ENCODE measurements at places on chromosomes 1 and 21. TPM values are rescaled to one million over a fixed set of nuclear protein-coding genes. Genes with fewer than 3 reads are reported as not detected.

CD52 gene
- total RNA-seq: 170 TPM

C1orf146 gene
- not detected for total RNA-seq

NFASC gene
- 11.5 TPM for total RNA-seq

RBM11 gene
- total RNA-seq: 2.0 TPM

PYGO2 gene
- total RNA-seq: 26.6 TPM

TIMM17A gene
- 56.7 TPM for total RNA-seq

KIF21B gene
- 2.0 TPM for total RNA-seq

CLCA4 gene
- total RNA-seq: not detected

DNALI1 gene
- 17.9 TPM for total RNA-seq

- H3K4me1 ChIP-seq: peaks cover 27% of the 10 kb centered on the region
- H3K27ac ChIP-seq: no peak overlapping the region
- peaks cover 52% of the 10 kb centered on the region for H3K27me3 ChIP-seq
- no peak overlapping the region for H3K4me3 ChIP-seq
These were observed 3.3 kb downstream of the NCMAP start for GRCh38 chr1:24558902-24559791.

DNA sequence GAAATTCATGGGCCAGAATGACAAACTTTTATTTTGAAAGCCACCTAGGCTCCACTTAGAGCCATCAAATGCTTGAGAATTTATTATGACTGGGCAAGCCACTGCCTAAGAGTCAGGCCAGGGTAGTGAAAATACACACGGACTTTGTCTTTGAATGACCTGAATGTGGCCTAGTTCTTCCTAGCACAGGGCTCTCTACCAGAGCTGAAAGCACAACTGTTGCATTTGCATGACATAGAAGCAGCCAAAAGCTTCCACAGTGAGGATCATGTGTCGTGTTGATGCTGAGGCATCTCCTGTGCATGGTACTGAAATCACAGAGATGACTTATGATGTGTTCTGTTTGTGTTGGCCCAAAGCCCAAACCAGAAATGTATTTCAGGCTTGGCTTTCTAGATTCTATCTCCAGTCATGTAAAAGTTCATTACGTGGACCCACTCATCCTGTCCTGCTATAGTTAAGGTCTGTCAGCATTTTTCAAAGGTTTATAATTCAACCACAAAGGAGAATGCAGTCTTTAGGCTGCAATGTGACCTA is 164.0 kb upstream of the UBE2U start:
- DNase-seq: no peak
- H3K36me3 ChIP-seq: no peaks in the 10 kb centered on the region
- no peak overlapping the region for H3K4me3 ChIP-seq
- peak overlapping the region; percentile 45 for H3K27ac ChIP-seq
- no peaks in the 10 kb centered on the region for H3K27me3 ChIP-seq

DNA sequence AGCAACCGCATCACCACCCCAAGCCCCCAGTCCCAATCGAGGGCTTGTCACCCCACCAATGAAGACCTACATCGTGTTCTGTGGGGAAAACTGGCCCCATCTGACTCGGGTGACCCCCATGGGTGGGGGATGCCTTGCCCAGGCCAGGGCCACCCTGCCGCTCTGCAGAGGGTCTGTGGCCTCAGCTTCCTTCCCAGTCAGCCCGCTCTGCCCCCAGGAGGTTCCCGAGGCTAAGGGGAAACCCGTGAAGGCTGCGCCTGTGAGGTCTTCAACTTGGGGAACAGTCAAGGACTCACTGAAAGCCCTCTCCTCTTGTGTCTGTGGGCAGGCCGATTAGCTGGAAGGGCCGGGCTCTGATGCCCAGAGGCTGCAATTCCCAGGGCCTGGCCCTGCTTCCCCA is 2.0 kb downstream of the SRARP start:
- H3K27ac ChIP-seq: no peak overlapping the region
- H3K36me3 ChIP-seq: no peaks in the 10 kb centered on the region
- H3K4me1 ChIP-seq: no peaks in the 10 kb centered on the region
- H3K4me3 ChIP-seq: no peak overlapping the region
- H3K27me3 ChIP-seq: no peaks in the 10 kb centered on the region

- H3K4me1 ChIP-seq: no peaks in the 10 kb centered on the region
- H3K4me3 ChIP-seq: no peak overlapping the region
- H3K27ac ChIP-seq: no peak overlapping the region
- no peaks in the 10 kb centered on the region for H3K36me3 ChIP-seq
- no peaks in the 10 kb centered on the region for H3K27me3 ChIP-seq
These were observed 777.8 kb upstream of the BRINP3 start for GRCh38 chr1:191255354-191256054.

DNA sequence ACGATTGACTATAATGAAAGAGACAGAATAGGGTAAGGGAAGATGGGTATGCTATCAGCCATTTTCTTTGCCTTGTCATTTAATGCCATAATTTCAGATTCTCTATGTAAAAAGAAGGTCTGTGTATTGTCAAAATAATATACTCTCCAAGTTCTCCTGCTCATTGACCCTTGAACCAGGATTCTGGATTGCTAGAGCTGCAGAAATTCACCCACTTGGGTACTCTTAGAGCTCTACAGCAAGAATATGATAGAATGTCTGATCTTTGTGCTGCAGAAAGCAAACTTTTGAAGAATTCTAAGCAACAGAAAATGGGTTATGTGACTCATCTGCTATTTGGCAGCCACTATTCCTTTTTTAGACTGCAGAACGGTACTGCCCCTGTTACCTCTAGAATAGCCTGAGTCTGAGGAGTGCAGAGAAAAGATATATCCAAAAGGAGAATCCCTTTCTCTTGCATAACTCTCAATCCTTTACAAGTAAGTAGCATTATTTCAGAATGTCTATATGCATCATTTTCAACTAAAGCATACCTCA is 78.2 kb upstream of the TENT5C start:
- no peaks in the 10 kb centered on the region for H3K36me3 ChIP-seq
- no peak for DNase-seq
- no peak overlapping the region for H3K27ac ChIP-seq
- H3K27me3 ChIP-seq: no peaks in the 10 kb centered on the region

DNA sequence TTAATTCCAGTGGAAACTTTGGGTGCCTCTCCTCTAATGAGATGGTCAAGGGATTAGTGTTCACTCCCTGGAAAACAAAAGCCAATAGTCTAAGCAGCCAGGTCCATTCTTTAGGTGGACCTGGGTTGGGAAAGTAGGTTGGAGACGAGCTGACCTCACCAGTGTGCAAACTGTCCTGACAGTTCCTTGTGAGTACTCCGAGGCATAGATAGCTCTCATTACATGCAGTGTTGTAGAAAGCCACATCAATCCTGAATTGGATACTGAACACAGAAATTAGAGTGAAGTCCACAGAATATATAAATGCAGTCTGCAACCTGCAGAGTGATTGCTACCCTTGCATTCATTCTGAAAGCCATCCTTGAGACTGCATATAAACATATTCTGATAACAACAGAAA is 675.1 kb upstream of the CXADR start:
- no peak overlapping the region for H3K27ac ChIP-seq
- H3K27me3 ChIP-seq: no peaks in the 10 kb centered on the region
- H3K36me3 ChIP-seq: no peaks in the 10 kb centered on the region

DNA sequence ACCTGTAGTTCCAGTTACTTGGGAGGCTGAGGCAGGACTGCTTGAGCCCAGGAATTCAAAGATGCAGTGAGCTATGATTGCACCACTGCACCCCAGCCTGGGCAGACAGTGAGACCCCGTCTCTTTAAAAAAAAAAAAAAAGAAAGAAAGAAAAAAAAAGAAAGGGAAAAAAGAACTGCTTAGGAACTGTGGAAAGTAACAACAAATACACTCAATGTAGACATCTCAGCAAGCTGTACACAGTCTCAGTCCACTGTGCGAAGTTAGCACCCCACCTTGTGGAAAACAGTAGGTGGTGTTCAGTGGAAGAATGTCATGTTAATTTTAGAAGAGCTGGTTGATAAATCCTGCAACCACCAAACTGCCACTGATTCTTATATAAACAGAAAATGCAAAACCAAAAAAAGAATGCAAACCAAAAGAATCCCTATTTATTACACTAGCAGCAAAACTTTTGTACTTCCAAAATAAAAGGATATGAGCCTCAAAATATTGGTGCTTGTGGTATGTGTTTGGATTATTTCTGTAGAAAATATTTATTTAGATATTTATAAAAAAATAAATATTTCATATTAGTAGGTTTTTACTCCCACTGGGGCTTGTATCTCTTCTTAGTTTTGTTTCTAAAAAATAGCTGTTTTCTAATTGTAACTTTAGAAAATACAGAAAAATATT is 31.1 kb downstream of the ALG14 start:
- H3K36me3 ChIP-seq: no peaks in the 10 kb centered on the region
- H3K4me1 ChIP-seq: no peaks in the 10 kb centered on the region
- no peak for DNase-seq
- H3K27ac ChIP-seq: peak overlapping the region; percentile 51
- H3K4me3 ChIP-seq: no peak overlapping the region
